ENCODE measurements at places on chromosomes 6 and 20.

DNA sequence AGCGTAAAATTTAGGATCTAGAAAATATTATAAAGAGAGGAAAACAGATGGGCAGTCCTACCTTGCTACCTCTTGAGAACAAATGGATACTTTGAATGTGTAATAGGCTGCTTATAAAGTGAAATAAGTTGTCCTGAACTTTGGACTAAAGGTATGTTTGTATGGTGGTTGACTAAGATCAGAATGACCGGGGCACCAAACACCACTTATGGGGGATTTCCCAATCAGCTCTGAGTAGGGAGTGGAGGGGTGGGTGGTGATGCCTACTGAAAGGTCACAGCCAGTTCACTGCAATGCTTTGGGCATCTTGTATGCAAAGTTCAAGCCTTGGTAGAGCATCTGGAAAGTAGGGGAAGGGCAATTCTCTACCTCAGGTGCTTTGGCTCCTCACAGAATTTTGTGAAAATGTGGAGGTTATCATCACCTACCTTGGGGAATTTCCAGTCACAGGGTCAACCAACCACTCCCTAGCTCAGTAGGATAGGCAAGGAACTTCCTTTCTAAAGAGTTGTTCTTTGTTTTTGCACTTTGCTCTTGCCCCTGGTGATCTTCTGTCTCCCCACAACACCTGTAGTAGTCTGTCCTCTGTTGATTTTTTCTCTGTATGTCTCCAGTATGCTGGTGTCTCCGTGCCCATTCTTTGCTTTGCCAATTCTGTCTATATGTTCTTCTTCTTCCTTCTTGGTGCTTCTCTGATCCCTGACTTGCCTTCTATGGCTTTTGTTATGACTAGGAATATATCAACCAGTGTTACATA, at the start of gene TRIM31:
TSS of gene TRIM31 (minus strand) at position 88 of the 757 bp plus-strand sequence. CDS start 285 bp downstream, outside the sequence.
- no peak for DNase-seq

GRCh38 chr6:108651340-108652227, 90.9 kb downstream of the FOXO3 start:
- peak; percentile 87 for DNase-seq

DNA sequence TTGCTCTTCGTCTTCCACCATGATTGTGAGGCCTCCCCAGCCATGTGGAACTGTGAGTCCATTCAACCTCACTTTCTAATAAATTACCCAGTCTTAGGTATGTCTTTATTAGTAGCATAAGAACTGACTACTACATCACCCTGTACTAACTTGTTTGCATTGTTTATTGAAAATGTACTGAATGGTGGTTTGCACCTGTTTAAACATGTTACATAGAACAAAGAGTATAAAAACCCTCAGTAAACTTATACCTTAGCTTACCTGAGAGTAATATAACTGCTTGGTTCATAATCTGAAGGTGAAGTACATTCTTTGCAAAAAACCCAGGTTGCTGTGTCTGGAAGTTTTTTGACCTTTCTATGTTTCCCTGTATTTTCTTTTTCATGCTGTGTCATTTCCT, 777.8 kb downstream of the TBC1D32 start:
- DNase-seq: no peak

- DNase-seq: no peak
Observed at GRCh38 chr6:75291744-75292143, 7.2 kb upstream of the TMEM30A start.

- peak; percentile 19 for DNase-seq
Observed at GRCh38 chr6:75932067-75932466, 140.4 kb downstream of the IMPG1 start.

- DNase-seq: no peak
Observed at GRCh38 chr6:162364488-162364887, 363.1 kb downstream of the PRKN start.

DNA sequence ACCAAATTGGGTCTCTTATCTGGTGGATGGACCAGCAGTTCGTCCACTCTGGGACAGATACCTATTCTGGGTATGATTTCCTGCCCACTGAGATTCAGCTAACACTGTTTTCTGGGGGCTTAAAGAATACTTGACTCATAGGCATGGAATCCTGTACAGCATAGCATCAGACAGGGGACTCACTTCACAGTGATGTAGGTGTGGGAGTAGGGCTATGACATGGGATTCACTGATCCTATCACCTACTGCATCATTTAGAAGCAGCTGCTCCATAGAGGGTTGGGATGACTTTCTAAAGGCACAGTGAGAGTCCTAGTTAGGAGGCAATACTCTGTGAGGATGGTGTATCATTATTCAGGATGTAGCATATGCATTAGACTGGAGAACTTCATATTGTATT, 74.5 kb upstream of the AHI1 start:
- DNase-seq: no peak

DNA sequence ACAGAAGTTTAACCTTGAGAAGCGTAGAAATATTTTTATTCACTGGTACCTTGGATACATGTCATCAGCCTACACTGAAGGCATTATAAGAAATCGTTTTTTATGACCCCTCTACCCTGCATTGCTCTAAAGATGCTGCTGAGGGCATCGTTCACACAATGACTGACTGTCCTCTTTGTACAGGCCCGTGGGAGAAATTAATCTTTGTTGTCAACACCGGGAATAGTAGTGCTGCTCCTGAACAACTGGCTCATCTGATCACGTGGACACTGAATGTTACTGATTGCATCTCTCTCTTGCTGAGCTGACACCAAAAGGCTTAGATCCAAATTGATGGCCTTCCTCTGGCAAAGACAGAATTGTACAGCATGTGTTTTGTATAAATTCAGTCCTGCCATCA, 157.1 kb upstream of the SMLR1 start:
- no peak for DNase-seq

- no peak for DNase-seq
Observed at GRCh38 chr6:54289426-54289825, 18.8 kb upstream of the TINAG start.

GRCh38 chr6:16372029-16372776, 133.8 kb downstream of the GMPR start:
- peak; percentile 26 for DNase-seq

DNA sequence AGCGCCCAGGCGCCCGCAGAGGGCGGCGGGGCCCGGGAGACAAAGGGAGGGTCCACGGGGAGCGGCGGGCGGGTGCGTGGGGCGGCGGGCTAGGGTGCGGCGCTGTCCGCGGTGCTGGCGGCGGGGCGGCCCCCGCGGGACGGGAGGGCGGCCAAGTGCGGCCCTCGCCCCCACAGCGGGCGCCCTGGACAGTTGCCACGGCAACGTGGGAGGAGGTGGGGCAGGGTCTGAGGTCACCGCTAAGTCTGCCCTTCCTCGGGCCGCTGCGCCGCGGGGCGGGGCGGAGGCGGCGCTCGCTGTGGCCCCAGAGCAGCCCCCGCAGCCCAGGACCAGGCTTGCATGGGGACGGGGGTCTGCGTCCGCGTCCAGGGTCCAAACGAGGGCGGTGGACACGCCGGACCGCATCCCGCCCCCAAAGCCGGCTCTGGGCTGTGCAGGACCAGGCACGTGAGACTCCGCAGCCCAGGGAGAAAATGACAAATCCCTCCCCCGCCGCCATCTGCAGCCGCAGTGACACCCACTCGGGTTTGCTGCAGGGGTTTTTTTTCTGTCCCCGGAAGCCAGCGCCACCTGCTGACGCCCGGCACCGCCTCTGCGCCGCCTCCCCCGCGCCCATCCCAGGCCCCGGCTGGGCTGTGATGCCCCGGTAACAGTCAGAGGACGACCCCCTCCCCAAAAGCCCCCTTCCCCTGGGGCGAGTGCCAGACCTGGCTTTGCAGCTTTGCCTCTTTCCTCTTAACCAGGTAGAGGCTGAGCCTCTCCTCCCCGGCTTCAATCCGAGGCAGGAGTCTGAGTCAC, 36.8 kb downstream of the YTHDF1 start:
- no peak for DNase-seq

GRCh38 chr6:16490616-16491015, 252.2 kb downstream of the GMPR start:
- no peak for DNase-seq

DNA sequence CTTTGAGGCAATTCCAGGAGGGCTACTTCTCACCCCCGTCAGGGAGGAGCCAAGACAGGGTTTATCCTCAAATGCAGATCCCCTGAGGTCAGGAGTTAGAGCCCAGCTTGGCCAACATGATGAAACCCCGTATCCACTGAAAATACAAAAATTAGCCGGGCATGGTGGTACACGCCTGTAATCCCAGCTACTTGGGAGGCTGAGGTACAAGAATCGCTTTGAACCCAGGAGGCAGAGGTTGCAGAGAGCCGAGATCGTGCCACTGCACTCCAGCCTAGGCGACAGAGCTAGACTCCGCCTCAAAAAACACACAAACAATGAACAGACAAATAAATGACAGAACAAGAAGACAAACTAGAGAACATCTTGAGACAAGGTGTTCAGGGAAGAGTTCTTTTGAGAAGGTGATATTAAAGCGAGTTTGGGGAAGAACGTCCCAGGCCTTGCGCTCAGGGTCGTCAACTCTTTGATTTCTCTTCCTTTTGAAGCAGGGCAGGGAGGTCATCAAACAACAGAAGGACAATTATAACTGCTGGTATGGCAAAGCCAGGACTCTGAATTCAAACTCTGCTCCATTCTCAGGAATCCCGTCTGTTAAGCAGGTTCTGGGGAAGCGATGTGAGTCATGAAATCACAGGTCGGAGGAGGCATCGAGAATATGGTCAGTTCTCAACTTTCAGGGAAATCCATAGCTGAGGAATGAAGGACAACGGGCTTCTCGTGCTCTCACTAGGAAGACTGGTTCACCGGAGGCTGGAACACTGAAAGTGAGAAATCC, 1.4 kb upstream of the RALY start:
- no peak for DNase-seq

DNA sequence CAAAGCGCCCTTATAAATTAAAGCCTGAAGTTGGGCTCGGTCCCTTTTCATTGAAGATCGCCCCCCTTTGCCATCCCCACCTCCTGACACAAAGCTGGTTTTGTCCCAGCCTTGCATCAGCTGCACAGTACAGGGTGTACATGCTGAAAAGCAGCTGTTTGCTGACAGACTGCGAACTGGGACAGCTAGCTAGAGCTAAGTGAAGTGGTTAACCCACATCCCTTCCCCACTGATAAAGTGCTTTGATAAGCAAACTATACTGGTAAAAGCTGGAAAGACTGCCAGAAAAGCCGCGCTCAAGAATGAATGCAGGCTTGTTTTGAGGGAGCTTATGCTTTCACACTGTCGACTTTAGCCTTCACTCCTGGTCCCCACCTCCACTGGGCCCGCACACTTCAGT, 207.3 kb downstream of the GMDS start:
- DNase-seq: no peak

GRCh38 chr20:38091441-38092216, 58.1 kb downstream of the RPRD1B start:
- no peak for DNase-seq

DNA sequence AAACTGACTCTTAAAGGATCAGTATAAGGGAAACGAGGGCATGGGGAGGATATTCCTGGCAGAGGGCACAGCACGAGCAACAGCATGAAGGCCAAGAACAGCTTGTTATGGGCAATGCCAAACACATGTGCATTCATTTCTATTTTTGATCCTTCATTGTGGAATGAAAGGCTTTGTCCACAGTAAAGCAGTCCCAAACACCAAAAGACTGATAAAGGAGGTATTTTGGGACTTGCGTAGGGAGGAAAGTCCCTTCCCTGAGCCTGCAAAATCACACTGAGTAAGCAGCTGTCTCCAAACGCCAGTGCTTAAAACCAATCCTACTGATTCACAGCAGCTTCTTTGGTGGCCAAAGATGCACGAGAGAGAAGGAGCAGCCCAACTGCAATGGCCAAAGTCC, 138.2 kb downstream of the UNC5CL start:
- DNase-seq: no peak

GRCh38 chr6:75882734-75883133, 133.7 kb downstream of the MYO6 start:
- peak; percentile 14 for DNase-seq

GRCh38 chr6:98672681-98673475, 161.5 kb upstream of the POU3F2 start:
- no peak for DNase-seq

DNA sequence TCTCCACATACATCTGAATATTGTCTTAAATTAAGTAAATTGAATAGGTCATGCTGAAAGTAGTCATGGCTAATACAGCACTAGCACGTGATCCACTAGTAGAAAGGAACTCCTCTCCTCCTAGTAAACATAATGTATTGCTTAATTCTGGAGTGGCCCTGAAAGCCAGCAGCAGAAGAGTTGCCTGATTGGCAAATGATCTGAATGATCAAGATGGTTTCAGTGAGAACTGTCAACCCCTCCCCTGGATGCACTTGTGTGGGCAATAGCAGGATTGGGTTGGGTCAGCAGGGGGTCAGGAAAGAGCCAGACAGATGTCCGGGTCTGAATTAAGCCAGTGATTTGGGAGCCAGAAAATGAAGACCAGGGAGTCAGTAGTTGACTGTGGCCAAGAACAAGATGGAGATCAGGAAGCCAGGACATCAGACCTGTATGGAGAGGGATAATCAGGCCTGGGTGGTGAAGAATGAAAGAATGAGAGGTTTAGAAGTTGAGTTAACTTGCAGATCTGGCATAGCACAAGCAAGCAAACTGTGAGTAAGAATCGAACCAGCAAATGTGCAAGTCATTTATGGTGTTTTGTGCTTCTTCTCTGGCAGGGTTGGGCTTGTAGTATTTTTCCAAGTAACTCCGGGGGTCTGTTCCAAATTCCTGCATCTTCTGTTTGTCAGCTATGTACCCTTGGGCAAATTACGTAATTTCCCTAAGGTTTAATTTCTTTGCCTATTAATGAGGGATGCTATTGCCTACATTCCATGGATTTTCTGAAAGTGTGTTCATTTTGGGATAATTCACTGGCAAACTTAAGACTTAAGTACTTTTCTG, 304.9 kb downstream of the CD109 start:
- no peak for DNase-seq

DNA sequence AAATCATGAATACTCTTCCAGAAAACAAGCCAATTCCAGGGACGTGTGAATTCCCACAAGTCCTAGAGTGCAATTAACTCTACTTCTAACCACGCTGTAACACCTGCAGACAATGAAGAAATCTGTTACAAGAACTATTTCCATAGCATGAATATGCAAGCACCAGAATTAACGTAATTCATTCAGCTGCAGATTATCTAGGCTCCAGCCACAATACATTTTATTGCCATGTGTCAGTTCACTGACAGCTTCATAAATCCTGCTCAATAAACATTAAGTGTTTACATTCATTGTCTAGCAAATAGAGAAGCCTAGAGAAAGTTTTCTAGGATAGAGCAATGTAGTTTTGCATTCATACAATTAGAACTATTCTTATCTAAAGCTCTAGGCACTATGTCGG, 1348.5 kb downstream of the GRIK2 start:
- no peak for DNase-seq

DNA sequence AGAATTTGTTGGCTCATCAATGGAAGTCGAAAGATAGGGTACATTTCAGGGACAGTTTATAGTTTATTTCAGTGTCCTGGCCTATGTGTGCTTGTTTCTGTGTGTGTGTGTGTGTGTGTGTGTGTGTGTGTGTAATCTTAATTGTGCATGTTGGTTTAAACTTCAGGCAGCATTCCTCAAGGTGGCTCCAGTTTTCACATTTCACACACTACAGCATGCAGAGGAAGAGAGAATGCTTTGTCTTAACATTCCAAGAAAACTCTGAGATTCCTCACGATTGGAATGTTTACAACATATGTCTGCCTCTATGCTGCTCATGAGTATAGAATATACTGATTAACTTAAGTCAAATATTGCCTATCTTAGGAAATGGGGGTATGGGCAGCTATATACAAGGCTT, 332.6 kb upstream of the EPHA7 start:
- peak; percentile 1 for DNase-seq

GRCh38 chr6:22664968-22665367, 95.6 kb downstream of the HDGFL1 start:
- no peak for DNase-seq

GRCh38 chr20:20078041-20078440, 25.7 kb downstream of the CFAP61 start:
- DNase-seq: no peak

Data from cardiac fibroblast (primary cell).